ENCODE measurements at places on chromosomes 1 and 21.

DNA sequence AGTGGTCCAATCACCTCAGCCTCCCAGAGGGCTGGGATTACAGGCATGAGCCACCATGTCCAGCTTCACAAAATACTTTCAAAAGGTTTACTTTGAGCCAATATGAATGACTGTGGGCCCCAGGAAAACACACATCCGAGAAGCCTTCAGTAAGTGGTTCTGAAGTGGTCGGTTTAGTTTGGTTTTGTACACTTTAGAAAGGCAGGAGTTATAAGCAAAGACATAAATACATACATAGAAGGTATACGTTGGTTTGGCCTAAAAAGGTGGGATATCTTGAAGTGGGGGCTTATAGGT lies 3.2 kb upstream of the MIB2 start:
- DNase-seq, result no peak

DNA sequence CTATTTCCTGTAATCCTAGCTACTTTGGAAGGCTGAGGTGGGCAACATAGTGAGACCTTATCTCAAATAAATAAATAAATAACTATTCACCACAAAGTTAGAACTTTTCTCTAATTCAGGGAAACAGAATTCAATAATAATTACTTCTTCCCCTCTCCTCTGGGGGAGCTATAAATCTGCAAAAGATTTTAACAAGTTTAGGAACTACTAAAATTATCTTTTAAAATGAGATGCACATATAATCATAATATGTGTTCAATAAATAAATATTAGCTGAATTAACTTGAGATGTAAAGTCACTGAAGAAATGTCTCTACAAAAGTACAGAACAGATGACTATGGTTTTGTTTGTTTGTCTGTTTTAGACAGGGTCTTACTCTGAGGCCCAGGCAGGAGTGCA lies 14.1 kb downstream of the WDR47 start:
- DNase-seq, result peak; percentile 29

DNA sequence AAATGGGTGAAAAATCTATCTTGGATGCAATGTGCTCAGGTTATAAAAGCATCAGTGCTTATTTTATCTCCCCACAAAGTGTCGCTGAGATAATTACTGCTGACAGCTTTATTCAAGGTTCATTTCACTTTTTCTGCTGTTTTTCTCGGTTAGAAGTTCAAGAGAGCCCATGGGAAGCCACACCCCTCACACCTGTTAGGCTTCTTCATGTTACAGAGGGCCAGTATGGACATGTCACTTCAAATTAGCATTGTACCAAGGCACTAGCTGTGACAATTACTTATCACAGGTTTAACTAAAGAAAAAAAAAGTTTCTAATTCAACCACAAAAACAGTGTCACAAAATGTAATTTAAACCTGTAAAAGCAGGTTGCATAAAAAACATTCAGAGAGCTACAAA lies 187.3 kb upstream of the DMRTA2 start:
- DNase-seq, result no peak

DNA sequence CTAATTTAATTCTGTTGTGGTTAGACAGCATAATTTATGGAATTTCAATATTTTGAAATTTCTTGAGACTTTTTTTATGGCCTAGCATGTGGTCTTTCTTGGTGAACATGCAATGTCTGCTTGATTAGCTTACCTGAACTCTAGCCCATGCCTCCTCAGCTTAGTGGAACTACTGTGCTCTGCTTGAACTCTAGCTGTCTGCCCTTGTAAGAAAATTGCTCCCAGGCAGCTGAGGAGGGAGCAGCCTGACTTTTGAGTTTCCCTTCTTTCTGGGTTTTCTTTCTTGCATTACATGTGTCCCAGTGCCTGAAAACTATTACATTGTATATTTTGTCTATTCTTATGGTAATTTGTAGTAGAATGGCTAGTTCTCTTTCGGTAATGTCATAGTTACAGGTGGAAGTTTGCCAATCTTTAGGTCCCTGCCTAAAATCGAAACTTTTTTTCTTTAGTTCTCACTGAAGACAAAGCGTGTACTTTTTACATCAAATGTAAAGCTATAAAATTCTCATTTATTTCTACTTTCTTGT lies 105.3 kb downstream of the MAST2 start:
- DNase-seq, result no peak

All from ELR (cell line).